ENCODE measurements at places on chromosomes 6 and 20. TPM values are rescaled to one million over a fixed set of nuclear protein-coding genes. Genes with fewer than 3 reads are reported as not detected.

DNA sequence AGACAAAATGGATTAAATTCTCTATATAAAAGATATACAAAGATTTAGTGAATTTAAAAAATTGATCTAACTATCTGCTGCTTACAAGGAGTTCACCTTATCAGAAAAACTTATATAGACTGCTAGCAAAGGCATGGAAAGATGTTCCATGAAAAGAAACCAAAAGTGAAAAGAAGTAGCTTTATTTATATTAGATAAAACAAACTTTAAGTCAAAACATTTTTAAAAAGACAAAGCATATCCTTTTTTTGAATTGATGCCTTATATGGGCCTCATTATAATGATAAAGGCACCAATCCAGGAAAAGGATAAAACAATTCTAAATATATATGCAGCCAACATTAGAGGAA is 334.2 kb downstream of the MEI4 start:
- no peak for DNase-seq

DNA sequence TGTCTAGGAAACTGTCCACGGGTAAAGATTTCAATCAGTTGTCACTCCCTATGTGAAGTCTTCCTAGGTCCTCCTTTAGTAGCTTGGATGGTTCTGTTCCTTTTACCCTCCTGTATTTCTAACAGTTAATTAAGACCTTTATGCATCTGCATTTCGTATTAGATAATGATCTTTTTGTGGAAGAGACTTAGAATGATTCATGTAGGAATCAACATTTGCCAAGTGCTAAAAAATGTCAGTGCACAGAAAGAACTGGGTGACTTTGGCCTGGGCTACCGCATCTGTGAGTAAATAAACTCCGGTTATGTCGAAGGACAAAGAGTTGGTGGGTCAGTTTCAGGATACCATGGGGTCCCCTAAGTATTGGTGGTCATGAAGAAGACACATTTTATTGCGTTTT is 918.0 kb downstream of the TFAP2A start:
- no peak for DNase-seq

DNA sequence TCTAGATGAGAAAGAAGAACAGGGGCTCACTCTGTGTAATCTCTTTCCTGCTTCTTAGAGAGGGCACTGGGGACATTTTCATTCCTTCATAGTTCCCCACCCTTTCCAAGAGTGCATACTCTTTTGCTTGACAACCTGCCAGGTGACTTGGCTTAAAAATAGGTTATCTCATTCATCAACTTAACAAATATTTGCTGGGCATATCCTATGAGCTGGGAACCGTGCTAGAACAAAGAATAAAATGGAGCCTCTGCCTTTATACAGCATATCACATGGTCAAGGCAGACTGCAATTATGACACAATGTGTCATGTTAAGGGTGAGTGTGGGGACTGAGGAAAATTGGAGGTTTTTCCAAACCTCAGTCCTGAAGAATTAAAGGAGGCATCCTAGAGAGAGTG is 209.8 kb upstream of the FOXA2 start:
- no peak for DNase-seq

The C20orf202 gene
- polyA plus RNA-seq, result 0.06 TPM

GRCh38 chr6:165850434-165851019 is 187.5 kb upstream of the PDE10A start:
- peak; percentile 89 for DNase-seq

- no peak for DNase-seq
These were observed 97.0 kb downstream of the KCNB1 start for GRCh38 chr20:49385465-49385864.

The EYA2 gene
- polyA plus RNA-seq, result 0.61 TPM

The TGM3 gene
- 0.33 TPM for polyA plus RNA-seq

DNA sequence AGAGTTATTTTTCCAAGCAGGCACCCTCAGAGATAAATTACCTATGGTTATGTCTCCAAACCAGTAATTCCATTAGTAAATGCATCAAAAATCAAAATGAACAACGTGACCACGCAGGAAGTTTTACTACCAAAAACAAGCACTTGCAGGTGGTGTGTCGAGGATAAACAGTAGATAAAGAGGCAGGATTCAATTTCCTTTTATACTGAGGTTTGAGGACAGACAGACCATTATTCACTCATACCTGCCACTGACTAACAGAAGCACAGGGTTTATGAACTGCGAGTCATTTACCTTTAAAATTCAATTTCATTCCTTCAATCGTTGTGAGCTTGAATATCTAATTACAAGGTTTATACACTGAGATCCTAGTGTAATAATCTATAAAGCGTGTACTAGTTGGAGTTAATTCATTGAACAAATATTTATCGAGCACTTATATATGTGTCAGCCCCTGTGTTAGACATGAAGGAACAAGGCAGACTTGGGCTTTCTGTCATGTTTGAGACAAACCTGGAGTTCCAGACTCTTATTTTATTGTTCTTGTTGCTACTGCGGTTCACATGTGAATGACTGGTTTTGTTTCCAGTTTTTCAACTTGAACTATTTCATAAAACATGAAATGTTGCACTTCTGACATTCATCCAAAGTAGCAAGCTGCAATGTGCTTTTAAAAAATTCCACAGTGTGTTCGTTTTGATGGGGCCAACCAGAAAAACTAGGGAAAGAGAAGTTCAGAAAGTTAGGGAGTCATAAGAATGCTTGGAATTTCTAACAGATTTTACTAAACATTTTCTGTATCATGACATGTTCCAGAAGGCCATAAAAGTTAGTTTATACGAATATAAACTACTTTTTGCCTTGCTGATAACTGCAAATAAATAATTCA is 205.6 kb downstream of the UST start:
- no peak for DNase-seq

DNA sequence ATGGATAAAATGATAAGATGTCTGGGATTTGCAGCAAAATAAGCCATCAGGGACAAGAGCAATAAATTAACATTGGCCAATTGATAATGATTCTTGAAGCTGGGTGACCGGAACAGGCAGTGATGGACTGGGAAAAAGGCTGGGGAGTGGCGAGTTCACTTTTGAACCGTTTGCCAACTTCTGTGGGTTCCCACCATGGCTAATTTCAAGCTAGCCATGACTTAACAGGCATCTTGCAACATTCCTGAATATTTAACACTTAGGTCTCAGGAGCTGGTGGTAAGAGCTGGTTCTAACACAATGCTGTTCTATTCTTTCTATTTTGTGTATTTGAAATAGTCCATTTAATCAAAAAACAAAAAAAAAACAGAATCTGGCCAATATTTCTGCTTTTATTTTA is 37.6 kb upstream of the CD83 start:
- no peak for DNase-seq

The EYS gene
- under 0.01 TPM for polyA plus RNA-seq

DNA sequence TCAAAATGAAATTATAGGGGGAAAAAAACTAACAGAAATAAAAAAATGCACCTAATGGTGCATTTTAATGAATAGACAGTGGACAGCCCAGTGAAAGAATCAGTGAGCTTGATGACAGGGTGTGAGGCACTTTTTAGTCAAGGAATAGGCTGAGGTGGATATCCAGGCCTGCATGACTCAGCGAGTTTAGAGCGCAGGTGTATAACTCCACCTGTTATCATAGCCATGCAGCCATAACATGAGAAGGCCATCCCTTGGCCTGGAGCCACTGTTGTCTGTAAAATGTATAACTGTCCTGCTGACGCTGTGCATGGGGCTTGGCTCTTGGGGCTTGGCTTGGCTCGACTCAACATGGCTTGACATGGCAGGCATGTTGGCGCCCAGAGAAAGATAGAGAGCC is 331.5 kb upstream of the NOX3 start:
- peak; percentile 44 for DNase-seq
